WTC11 (cell line): ENCODE measurements at places on chromosomes 11 and 22.
A peak's percentile ranks its signal among the peaks of the same experiment; 100 is the strongest.

DNA sequence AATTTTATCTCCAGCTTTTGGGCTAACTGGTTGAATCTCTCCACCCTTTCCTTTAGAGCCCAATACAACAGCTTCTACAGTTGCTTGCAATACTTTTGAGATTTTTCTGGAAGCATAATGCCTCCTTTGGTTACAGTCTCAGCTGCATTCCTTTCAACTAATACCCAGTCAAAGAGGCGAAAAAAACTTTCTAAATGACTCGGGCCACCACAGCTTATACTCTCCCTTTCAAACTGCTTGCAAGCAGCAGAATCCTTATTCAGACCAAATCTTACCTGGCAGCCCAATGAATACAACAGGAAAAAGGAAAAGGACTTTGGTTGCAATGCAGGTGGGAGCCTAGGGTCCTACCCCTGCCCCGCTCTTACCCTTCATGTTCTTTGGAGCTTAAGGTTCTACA is 15.8 kb downstream of the JAML start:
- DNase-seq, result no peak

GRCh38 chr11:94183886-94184264 is 55.2 kb downstream of the PANX1 start:
- peak; percentile 88 for DNase-seq

DNA sequence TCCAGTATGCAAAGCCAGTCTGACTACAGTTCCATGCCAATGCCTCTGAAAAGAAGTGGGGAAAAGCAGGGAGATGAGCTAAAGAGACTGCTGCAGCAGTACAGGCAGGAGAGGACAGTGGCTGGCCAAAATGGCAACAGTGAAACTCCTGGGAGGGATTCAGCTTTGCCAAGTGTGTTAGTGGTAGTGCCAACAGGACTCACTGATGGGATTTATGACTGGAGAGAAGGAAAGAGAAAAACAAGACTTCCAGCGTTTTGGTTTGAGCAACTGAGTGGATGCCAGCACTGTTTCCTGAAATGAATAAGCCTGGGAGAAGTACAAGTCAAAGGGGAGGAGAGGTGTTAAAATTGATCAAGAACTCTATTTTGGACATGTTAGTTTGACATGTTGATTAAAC is 80.9 kb downstream of the PLEKHA7 start:
- DNase-seq, result no peak

- no peak for DNase-seq
These were observed 26.7 kb downstream of the QSER1 start for GRCh38 chr11:32919338-32919737.

DNA sequence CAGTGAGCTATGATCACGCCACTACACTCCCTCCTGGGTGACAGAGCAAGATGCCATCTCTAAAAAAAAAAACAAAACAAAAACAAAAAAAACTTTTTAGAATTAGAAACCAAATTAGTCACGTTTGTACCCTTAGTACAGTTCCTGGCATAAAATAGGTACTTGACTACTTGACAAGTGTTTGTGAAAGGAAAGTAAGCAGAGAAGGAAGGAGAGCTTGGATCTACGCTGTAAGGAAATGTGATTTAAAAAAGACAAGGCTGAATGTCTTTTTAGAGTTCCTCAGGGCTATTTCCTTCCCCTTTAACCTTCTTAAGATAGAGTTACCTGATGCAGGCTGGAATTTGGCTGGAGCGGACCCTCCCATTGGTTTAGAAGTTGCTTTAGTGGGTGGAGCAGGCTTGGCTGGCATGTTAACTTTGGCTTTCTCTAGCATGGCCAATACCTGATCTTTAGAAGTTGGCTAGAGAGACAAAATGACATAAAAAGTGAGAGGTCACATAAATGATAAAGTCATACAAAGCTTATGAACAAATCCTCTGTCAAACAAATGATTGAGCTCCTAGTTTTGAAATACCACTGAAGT is 50.7 kb downstream of the F2 start:
- no peak for DNase-seq

GRCh38 chr22:43823911-43824665 is 12.0 kb upstream of the EFCAB6 start:
- no peak for DNase-seq

DNA sequence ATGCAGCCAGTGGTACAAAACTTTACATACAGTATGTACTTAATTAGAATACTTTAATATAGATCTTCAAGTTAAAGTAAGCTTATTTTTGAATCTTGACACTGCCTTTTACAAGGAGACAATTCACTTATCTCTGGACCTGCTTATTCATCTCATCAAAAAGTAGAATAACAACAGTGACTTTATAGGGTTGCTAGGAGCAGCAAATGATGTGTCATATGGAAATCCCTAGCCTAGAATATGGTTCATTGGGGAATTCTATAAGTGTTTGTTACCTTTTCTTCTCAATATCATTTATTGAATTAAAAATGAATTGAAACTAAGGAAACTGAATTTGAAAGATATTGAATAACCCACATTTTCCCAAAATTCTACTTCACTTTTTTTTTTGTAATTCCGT is 45.0 kb upstream of the FIBIN start:
- no peak for DNase-seq

DNA sequence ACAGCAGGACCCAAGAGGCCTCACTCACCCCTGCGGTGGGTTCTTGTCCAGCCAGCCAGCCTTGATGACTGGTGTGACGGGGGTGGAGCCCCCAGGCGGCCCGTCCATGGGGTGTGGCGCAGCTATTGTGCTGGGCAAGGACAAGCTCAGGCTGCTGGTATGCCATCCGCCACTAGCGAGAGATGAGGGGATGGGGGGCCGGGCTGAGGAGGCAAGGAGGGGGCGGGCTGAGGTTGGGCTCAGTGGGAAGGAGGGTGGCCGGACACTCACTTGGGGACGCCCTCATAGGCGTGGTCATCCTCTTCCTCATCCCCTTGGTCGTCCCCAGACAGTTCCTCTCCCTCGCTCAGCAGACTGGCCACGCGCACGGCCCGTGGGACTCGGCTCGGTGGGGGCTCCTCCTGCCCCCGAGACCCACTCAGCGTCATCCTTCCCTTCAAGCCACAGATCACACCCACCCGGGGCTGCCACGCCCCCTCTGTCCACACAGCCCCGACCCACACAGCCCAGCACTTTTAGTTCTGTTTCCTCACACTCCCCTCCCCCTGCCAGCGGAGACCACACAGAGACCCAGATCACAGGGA is 38.0 kb upstream of the PDE2A start:
- DNase-seq, result no peak

- DNase-seq, result no peak
These were observed 24.0 kb downstream of the TSPAN18 start for GRCh38 chr11:44750551-44751465.

DNA sequence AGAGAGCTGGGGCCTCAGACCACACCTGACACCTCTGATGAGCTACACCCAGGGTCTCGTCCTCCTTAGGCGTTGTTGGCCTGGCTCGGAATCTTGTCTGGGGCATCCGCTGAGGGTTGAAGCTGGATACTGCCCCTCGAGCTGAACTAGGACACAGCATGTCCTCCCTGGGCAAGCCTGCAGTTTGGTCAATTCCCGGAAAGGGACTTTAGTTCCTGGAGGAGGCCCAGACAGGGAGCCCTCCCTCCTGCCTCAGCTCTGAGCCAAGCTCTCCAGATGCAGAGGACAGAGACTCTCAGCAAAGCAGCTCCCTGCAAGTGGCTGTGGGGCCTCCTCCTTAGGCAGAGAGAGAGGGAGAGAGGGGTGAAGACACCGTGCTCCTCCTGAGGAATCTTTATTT is 4.9 kb downstream of the APOL3 start:
- no peak for DNase-seq

DNA sequence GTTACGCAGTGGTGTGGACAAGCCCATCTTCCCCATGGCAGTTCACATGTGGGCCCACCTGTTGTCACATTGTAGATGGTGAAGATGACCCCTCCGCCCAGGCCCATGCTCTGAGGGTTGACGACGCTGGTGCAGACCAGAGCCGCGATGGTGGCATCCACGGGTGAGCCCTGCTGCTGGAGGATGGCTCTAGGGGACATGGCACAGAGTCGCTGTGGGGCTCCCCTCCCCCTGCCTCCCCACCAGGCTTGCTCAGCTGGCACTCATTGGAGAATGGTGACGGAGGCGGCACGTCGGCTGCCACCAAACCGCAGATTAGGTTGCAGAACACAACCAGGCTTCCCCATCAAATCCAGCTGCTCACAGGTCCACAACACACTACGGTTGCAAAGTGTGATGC is 11.1 kb downstream of the GGT5 start:
- no peak for DNase-seq

- DNase-seq, result no peak
These were observed 77.7 kb upstream of the RAB1B start for GRCh38 chr11:66190786-66191185.

DNA sequence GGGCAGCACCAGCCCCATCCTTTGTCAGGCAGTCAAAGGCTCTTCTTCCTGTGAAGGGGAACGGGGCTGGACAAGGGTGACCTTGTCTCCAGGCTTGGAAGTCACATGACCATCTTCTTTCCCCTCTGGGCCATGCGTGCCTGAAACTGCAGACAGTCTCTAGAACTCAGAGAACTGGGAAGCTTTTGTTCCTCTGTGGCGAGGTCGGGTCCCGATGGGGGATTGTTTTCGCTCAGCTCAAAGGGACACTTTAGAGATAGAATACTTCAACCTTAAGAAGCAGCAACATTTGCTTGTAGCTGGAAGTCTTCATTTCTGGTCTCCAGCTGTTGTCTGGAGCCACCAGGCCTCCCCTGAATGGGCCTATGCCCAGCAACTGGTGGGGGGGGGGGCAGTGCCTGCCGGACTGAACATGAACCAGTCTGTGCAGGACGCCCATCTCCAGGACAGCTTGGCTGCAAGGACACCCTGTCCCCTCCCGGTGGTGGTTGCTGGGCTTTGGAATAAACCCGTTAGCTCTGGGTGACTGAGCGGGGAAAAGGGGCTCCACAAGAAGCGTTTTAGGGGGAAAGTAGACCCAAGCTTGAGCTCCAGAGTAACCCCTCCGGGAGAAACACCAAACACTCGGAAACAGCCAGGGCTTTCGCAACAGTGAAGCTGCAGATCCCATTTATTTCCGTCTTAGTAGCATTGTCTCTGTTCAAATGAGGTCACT is 55.7 kb upstream of the EMID1 start:
- no peak for DNase-seq

- no peak for DNase-seq
These were observed 184.7 kb downstream of the FAT3 start for GRCh38 chr11:92409355-92409754.

GRCh38 chr11:64360448-64360921 is 1.5 kb downstream of the RPS6KA4 start:
- no peak for DNase-seq

DNA sequence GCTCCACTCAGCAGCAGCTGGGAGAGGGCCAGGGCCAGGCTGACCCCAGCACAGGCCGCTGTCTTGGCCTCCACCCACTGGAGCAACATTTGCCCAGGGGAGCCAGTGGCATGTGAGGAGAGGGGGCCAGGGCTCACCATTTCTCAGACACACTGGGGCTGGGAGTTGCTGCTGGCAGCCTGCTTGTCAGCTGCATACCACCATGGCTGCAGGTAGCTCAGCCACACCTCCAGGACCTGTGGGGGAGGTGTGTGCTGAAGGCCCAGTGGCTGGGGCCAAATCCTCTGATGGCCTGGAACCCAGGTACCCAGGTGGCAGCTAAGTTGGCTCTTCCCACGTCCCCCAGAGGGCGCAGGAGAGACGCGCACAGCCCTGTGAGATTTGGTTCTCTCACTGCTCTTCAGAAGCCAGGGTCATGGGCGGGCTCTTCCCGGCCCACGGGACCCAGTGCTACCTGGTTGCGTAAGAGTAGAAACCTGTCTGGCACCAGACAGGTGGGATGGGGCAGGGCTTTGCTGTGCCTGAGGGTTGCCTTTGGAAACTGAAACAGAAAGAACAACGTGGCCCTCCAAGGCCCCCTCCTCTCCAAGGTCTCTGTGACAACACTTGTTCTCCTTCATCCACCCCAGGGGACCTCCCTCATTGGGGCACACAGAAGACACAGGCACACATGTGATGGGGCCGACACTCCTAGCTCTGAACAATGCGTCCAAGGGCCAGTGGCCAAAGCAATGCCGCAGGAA is 98.8 kb downstream of the MED15 start:
- DNase-seq, result peak; percentile 88

- DNase-seq, result no peak
These were observed 26.5 kb downstream of the MYO7A start for GRCh38 chr11:77154381-77155081.

DNA sequence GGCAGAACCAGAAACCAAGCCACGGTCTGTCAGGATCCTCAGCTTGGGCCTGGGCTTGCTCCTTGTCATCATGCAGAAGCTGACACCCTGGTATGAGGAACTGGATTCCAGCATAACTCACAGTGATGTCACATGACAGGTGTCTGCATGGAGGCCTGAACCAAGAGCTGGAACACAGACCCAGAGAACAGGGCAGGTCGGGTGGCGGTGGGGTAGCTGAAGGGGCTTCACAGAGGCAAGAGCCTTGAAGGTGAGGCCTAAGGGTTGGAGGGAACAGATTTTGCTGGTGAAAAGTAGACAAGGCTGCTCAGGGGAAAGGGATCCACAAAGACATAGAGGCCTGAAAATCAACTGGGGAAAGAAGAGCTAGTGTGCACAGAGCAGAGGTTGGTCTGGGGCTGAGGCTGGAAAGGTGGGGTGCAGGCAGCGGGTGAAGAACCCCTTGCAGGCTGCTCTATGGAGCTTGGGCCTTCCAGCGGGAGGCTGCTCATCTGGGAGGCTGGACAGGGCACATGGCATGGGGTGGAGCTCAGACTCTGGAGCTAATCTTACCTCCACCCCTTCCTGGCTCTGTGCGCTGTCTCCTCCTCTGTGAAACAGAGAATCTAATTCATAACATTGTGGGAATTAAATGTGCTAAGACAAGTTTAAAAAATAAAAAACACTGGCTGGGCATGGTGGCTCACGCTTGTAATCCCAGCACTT is 18.4 kb upstream of the RPS3 start:
- no peak for DNase-seq

DNA sequence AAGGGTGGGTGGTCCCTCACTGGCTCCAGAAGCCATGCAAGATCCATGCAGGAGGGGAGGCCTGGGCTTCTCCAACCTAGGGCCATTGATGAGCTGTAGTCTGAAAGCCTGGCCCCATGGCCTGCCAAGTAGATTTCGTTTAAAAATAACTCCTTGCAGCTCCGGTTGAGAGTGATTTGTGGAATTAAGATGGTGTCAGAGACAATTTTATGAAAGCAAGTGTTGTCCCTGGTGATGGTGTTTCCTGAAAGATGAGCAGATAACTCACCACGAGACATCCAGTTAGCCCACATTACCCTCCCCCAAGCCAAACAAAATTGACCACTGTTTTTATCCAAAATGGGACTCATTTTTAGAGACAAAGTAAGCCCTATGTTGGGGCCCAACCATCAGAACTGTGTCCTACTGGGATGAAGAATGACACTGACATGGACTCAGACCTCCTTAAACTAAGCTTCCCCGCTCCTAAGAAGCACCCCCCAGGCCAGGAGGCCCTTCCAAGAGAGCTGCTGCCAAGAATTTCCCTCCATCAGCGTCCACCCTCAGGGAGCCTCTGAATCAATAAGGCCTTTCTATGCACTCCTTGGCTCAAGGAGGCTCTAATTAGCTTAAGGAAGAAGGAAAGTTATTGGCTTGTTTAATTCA is 174.2 kb upstream of the NCAM1 start:
- DNase-seq, result no peak

GRCh38 chr11:36672815-36673450 is 74.9 kb upstream of the RAG2 start:
- no peak for DNase-seq

- DNase-seq, result no peak
These were observed 6.1 kb downstream of the WNT7B start for GRCh38 chr22:45970705-45971407.
